Left ventricle myocardium inferior (tissue), 1 donor: ENCODE measurements at places on chromosomes 1 and 21.

DNA sequence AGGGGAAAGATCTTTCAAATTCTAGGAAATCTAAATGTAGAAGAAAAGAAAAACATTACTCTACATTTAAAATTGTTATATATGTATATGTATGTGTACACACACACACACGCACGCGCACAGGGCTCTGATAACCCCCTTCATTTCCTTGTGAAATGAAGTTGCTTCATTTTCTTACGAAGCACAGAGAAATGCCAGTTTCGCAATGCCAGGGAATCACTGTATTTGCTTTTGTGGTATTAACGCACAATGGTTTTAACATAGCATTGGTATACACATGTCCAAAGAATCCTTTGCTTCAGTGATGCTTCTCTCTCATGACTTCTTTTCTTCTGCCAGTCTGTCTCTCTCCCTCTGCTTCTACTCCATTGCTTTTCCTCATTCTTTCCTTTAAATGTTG, 8.4 kb upstream of the DDAH1 start:
- no peak for DNase-seq

- DNase-seq: no peak
Measured at GRCh38 chr1:59680044-59680443, 134.7 kb upstream of the HOOK1 start.

DNA sequence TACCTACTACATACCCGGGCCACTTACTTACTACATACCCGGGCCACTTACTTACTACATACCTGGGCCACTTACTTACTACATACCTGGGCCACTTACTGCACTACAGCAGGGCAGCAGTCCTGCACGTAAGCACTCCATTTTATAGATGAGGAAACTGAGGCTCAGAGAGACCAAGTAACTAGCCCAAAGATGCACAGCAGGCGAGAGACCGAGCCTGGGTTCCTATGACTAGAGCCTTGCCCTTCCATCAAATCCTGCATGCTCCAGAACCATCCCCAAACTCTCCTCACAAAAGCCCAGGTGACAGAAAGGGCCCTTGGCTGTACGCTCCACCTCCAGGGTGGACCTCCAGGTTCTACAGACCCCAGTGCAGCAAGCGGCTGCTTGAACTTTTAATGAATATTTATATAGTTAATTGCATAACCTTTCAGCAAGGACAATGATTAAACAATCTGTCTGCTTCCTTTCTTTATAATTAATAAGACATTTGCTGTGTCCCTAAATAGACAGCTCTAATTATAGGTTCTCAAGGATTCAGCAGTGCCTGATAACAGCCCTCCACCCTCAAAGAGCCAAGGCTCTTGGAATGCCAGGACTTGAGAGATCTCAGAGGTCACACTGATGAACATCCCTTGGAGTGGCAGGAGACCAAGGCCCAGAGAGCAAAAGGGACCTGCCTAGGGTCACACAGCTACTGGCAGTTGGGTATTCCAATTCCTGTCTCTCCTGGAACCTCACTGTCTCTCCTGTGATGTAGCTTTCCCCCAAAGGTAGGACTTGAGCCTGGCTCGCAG, 43.4 kb downstream of the LRP8 start:
- no peak for DNase-seq

DNA sequence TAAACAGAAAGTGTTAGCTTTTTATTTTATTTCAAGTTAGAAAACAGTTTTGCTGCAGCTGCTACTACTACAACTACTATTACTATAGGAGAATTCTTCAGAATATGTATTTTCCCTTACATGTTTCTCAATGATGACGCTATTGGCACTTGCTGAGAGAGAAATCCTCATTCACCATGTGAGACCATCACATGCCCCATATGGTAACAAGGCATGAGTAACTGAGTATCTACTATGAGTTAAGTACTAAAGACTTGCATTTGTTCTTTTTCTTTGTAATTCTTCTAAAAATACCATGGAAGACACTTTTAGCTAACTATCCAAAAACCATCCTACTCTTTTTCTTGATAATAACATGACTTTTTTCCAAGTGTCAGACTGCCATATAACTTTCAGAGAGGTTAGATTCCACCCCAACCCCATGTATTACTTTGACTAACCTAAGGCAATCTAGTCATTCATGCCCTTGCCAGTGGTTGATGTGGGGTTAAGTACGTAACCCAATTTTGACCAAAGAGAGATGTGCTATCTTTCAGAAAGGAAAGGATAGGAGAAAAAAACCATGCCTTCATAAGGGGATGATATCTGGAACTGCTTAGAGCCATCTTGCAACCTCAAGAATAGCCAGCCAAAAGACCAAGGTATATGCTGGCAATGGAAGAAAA, 42.9 kb downstream of the COP1 start:
- no peak for DNase-seq

GRCh38 chr1:39473324-39473723, 18.1 kb upstream of the BMP8A start:
- no peak for DNase-seq

DNA sequence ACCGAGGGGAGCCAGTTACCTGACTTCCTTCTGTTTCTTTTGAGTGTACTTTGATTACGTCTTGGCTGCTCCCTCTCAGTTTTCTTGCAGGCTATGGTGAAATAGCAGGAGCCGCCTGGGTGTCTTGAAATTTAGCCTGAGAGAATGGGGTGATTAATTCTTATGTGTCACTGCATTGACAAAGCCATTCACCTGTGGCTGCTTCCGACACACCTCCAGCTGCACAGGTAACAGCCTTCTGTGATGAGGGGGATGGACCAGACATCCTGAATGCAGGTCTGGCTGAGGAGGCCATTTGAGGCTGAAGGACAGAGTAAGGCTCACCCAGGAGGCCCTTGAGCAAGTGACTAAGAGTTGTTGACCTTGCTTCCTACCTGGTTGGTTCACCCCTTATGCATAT, 16.5 kb downstream of the CACNA1E start:
- DNase-seq: no peak

DNA sequence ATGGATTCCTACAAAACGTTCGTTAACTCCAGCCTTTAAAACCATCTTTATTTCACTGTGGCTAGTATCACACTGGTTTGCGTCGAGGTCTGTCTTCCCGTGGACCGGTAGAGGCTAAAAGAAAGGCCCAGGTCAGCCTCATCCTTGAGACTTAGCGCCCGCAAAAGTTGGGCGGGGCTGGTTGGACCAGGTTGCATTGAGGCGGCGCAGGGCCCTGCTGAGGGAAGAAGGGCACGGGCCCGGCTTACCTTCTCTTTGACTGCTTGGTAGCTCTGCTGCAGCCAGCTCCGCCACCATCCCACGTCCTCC, 455 bp downstream of the BSDC1 start:
- DNase-seq: no peak

DNA sequence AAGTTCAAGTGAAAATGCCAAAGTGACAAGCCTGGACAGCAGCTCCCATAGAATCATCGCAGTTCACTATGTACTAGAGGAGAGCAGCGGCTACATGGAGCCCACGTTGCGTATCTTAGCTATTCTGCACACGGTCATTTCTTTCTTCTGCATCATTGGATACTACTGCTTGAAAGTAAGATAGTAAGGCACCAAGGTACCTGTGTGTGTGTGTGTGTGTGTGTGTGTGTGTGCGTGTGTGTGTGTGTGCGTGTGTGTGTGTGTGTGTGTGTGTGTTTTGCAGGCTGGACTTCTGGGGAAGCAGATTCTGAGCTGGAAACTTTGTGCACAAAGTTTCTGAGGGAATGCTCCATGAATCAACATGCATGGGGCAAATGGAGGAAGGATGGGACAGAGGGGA, 98.6 kb downstream of the ZP4 start:
- DNase-seq: no peak
